ENCODE measurements at places on chromosomes 5 and 9.
A peak's percentile ranks its signal among the peaks of the same experiment; 100 is the strongest.

DNA sequence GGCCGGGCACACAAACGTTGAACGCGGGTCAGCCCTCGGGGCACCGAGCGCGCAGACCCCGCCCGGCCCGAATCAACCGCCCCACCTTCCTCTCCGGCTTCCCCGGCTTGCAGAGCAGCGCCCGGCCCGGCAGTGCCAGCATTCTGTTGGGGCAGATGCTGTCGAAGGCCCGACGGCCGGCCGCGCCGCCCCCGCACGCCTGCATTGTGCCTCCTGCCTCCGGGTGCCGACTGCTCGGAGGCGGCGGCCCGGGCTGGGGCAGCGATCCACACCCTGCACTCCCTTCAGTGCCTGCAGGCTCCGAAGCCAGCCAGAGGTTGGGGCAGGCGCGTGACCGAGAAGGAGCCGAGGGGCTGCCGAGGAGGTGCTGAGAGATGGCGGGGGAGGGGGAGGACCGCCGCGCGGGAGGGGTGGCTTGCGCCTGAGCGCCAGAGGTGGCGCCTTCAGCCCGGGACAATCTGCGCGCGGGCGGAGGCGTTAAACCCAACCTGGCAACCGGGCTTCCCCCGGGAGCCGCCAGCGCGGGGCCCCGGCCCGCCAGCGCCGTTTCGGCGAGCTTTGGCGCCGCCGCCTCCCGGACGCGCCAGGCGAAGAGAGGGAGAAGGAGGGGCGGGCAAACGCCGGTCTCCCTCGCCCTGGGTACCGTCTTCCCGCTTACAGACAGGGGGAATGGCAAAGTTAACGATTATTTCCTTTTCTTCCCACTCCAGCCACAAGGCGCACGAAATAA, at the start of gene MCIDAS:
TSS of gene MCIDAS (minus strand) at position 382 of the 730 bp plus-strand sequence. CDS start at position 205, 177 bp downstream.
- DNase-seq, result peak; percentile 36

DNA sequence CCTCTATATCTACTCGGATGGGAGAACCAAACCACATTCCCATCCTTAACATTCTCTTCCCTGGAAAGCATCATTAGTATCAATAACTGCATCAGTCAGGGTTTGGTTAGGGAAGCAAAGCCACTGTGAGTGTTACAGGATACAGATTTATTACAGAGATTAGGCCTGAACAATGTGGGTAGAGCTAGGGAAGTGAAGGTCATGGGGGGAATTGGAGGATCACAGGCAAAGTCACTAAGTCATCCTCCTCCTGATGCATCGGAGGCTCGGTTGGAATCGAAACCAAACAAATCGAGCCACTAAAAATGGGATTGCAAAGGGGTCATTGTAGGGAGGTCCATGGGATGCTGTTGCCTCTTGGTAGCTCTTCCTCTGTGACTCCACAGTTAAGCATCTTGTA, 61.8 kb upstream of the ZBTB43 start:
- DNase-seq, result no peak

GRCh38 chr9:136061405-136061804, 33.7 kb downstream of the NACC2 start:
- DNase-seq, result no peak

DNA sequence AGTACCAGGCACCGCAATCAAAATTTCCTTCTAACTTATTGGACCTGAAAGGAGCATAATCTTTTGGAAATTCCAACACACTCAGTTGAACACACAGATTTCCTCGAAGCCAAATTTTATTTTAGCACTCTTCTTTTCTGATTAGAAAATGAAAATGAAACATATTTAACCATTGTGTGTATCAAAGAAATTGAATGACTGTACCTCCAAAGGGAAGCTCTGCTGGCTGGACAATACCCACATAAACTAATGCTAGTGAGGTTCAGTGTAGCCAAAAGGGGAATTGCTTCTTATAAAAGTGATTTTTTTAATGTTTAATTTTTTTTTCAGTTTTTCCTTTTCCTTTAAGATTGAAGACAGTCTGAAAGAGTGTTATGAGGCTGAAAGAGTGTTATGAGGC, 239.6 kb upstream of the NREP start:
- DNase-seq, result no peak

GRCh38 chr9:5111696-5112095, 73.7 kb downstream of the INSL6 start:
- DNase-seq, result peak; percentile 12

DNA sequence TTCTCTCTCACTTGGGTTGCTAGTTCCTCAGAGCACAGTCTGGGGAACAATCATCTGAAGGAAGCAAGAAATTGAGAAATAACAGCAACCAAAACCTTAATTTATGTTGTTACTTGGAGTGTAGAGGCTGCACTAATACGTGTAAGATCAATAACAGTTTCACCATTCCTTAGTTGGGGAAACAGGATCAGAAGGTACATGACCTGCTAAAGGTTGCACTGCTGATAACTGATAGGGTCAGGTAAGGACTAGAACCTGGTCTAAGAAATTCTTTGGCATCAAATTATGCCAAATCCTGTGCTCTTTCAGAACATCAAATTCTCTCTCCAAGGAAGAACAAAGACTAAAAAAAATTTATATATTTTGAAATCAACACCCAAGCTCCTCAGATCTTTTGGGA, 278.6 kb upstream of the C9orf72 start:
- no peak for DNase-seq

DNA sequence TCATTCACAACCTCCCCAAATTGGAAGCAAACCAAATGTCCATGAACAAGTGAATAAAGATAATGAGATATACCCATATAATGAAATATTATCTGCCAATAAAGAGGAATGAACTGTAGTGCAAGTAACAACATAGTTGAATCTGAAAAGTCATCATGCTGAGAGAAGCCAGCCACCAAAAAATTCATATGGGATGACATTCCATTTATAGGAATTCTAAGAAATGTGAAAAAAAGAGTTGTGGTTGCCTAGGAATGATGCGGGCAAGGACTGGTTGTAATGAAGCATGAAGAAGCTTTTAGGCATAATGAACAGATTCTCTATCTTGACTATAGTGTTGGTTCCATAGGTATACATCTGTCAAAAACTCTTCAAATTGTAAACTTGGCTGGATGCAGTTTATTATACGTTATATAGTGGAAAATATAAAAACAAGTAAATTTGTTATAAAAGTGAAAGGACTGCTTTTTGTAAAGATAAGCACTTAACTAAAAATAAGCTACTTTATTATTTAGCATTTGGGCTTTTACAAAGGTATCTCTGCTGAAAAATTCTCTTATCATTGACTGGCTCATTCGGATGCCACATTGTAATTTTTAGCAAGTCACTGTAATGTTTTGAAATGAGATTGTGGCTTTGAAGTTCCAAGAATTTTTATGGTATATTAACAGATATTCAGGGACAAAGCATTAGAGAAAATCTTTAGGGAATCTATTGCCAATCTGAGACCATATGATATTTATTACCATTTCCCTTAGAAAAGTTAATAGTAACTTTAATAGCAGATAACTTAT, 21.2 kb upstream of the TTC23L start:
- DNase-seq, result no peak

GRCh38 chr5:132012371-132013005, 1.0 kb upstream of the ACSL6 start:
- peak; percentile 61 for DNase-seq

GRCh38 chr9:135887021-135887507, 20.3 kb downstream of the CAMSAP1 start:
- DNase-seq, result peak; percentile 44

DNA sequence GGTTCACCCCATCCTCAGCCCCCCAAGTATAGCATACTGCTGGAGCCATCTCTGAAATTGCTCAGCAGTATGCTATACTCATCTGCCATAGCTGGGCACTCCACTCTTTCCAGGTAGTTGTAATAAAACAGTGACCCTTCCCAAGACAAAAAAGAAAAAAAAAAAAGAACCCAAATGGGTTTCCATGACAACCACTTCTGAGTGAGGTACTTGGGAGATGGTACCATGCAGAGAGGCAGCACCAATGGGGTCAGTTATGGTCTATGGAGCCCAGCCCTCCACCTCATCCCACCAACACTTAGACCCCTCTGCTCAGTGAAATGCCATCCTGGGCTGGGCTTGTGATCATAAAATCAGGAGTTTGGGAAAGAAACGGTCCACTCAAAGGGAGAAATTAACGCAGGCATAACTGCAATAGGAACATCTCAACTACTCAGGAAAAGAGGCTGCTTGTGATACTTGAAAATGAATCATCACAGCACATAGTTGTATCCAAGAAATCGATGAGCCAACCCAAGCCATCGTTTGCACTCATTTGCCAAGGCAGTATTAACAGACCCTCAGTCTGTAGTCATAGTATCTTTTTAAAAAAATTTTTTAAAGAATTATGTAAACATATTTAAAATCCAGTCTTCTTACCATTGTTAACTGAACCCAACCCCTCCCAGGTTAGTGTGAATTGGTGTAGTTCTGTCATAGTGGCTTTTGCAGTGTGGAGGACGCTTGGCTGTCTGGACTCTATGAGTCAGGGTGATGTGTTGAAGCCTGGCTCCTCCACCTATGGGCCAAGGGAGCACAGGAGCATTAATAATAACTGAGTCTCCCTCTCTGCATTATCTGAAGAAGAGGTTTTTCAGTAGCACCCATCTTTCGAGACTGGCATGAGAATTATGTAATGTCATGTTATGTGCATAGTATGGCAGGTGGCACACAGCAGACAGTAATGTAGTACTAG, 402.7 kb downstream of the SPOCK1 start:
- no peak for DNase-seq

GRCh38 chr9:7823651-7824050, 24.1 kb upstream of the DMAC1 start:
- no peak for DNase-seq

DNA sequence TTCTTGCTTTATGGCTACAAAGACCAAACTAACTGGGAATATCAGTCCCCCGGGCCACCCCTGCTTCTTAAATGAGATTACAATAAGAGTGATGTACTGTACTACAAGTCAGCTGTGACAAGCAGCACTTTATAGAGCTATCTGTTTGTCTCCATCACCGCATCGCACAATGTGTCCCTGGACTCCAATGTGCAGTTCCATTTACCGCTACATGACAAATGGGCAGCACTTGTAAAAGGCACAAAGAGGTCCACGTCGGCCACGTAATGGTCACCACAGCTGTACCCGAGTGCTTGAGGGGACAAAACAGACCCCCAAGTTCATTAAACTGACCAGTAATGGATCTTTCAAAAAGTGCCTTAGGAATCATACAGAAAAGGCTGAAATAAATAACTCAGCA, 54.1 kb downstream of the PSMB7 start:
- no peak for DNase-seq

- no peak for DNase-seq
These were observed 58.0 kb upstream of the COL15A1 start for GRCh38 chr9:98885575-98886295.

DNA sequence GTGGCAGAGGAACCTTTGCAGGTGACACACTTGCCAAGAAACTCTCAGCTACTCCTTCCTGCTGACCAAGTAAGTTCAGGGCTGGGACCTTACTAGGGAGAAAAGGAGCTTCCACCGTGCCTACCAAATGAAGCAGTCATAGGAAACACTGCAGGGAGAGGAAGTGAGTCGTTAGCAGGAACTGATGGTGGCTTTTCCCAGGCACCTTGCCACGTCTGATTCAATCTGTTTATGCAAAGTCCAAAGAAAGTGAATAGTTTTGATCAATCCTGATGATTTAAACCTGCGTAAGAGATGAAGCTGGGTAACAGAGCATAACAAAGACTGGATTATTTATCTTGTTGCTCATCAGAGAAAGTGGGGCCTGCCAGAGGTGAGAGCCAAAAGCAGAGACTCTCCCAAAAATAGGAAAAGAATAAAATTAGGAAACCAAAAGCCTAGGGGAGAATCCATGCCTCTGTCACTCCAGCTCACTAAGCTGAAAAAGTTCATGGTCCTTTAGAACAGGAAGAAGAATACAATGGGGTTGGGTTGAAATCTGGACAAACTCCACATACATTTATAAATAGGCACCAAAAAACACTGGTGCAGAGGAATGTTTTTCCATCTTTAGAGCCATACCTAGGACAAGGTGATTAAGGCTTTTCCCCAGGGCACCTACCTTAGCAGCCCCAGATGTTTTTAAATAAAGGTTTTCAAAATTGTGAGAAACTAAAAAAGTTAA, 9.3 kb upstream of the PFDN1 start:
- DNase-seq, result peak; percentile 69

GRCh38 chr9:94665613-94666012, 26.3 kb upstream of the FBP1 start:
- no peak for DNase-seq

DNA sequence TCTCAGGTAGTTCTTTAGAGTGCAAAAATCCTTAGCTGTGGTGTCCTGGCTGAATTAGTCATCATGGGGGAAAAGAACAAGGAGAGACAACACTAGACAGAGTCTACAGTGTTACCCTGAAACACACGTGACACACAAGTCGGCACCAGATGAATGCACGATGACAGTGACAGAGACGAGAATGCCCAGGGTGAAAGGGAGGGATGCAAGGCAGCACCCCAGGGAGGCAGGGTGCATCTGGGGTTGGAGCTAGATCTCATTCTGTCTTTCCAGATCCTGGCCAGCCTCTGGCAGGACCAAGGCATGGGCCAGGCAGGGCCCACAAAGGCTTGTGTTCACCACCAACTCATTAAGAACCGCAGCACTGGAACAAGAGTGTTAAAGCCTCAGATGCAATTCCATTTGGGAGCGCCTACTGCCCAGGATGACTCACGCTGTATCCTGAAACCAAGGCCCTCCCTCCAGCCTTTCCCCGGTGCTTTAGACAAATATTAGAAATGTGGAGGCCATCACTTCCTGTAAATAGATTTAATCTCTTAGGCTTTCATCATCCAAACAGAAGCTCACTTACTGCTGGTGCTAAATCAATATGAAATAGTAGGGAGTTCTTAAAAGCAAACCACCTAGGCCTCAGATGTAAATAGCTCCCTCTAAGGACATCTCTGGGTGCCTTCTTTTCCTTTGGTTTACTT, 56.1 kb downstream of the IRX2 start:
- no peak for DNase-seq

DNA sequence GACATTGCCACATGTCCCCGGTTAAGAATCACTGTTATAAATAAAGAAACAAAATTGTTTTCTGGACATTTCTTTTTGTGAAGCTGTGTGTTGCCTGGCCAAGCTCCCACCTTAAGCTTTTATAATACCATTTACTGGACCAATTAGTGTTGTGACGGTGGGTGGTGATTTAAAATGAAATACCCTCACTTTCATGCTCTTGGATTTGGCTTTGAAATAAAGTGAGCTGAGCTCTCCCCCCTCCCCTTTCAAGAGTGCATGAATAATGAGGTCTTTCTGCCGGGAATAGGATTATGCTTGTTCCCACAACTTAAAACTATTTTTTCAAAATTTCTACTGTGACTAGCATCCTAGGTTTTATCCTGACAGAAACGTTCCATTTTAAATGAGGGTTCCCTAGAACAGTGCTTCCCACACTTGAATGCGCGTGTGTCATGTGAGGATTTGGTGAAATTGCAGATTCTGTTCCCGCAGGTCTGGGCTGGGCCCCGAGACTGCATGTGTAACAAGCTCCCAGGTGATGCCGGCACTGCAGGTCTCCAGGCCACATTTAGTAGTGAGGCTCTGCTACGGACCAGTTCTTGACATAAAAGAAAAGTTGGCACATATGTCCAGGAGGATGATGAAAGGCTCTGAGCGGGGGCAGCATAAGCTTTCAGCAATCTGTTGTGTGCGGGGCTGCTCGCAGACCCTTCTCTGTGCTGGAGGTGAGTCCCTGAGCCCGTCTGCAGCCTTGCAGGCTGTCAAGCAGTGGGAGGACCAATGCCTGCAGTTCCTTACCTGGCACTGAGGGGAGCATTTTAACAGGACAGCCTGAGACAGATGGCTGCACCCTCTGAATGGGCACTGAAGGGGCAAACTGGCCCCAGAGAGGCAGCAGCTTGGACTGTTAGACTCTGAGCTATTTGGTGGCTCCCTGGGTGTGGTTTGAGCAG, 24.4 kb downstream of the IQGAP2 start:
- DNase-seq, result no peak
